ENCODE measurements at places on chromosomes 1 and 21. TPM values are rescaled to one million over a fixed set of nuclear protein-coding genes. Genes with fewer than 3 reads are reported as not detected.

The IL19 gene
- total RNA-seq = not detected

The CYP2J2 gene
- total RNA-seq = not detected

The RGS18 gene
- not detected for total RNA-seq

The LCK gene
- not detected for total RNA-seq

The LHX8 gene
- total RNA-seq = 1.2 TPM

The TMED5 gene
- 18.0 TPM for total RNA-seq

The B3GALT6 gene
- total RNA-seq = 23.4 TPM

The DPT gene
- not detected for total RNA-seq

The NES gene
- 1.3 TPM for total RNA-seq

The SLFNL1 gene
- not detected for total RNA-seq

The RNF187 gene
- total RNA-seq = 110 TPM

The GBP2 gene
- total RNA-seq = 0.98 TPM

The CYP4X1 gene
- total RNA-seq = not detected

The CCDC181 gene
- total RNA-seq = 0.20 TPM

The FCRL1 gene
- not detected for total RNA-seq

The RAB25 gene
- not detected for total RNA-seq

The C1orf21 gene
- total RNA-seq = 5.7 TPM

The LIN28A gene
- total RNA-seq = not detected

The CD244 gene
- total RNA-seq = not detected

The SH2D2A gene
- 5.0 TPM for total RNA-seq

The CD1D gene
- not detected for total RNA-seq

The OR6K3 gene
- total RNA-seq = not detected

The EFHD2 gene
- total RNA-seq = 243 TPM

The AMY2A gene
- not detected for total RNA-seq

The MATN1 gene
- total RNA-seq = not detected

The LIPI gene
- total RNA-seq = not detected

The GUCA2A gene
- total RNA-seq = not detected

The PHTF1 gene
- total RNA-seq = 12.0 TPM

The PSEN2 gene
- total RNA-seq = 28.3 TPM

The SLAMF6 gene
- total RNA-seq = not detected

The MIXL1 gene
- total RNA-seq = not detected

The KRTAP10-2 gene
- not detected for total RNA-seq

The PLA2G2A gene
- total RNA-seq = not detected

The CCDC17 gene
- total RNA-seq = 0.19 TPM

The TDRD5 gene
- not detected for total RNA-seq

The SPATA46 gene
- total RNA-seq = not detected

The MTOR gene
- total RNA-seq = 13.8 TPM

The PIP5K1A gene
- total RNA-seq = 45.9 TPM

The KCNA3 gene
- not detected for total RNA-seq

The FMO1 gene
- not detected for total RNA-seq

The PRR9 gene
- not detected for total RNA-seq

The NHLH1 gene
- 0.34 TPM for total RNA-seq

The NPHS2 gene
- total RNA-seq = not detected

The VPS72 gene
- total RNA-seq = 44.8 TPM

The NBPF6 gene
- 0.26 TPM for total RNA-seq

The ETS2 gene
- total RNA-seq = 75.4 TPM

The EDARADD gene
- 2.8 TPM for total RNA-seq
